ENCODE measurements at places on chromosomes 1 and 21. TPM values are rescaled to one million over a fixed set of nuclear protein-coding genes. Genes with fewer than 3 reads are reported as not detected.

The CFAP74 gene
- polyA plus RNA-seq = not detected

The ERVH48-1 gene
- not detected for polyA plus RNA-seq

The CDK18 gene
- polyA plus RNA-seq = 2.1 TPM

The PAX7 gene
- 1.7 TPM for polyA plus RNA-seq

The CNR2 gene
- 0.13 TPM for polyA plus RNA-seq

The NPPB gene
- polyA plus RNA-seq = not detected

The NTPCR gene
- 65.0 TPM for polyA plus RNA-seq

The EPS15 gene
- polyA plus RNA-seq = 21.7 TPM

The DENND2C gene
- polyA plus RNA-seq = 18.3 TPM

The RHCE gene
- polyA plus RNA-seq = not detected

The HSD11B1 gene
- 1.2 TPM for polyA plus RNA-seq

The PEX14 gene
- polyA plus RNA-seq = 20.8 TPM

All from psoas muscle (tissue), 8 donors.